Nucleus accumbens (tissue), 56 donors: ENCODE measurements at places on chromosomes 5 and 9.
A peak's percentile ranks its signal among the peaks of the same experiment; 100 is the strongest.

DNA sequence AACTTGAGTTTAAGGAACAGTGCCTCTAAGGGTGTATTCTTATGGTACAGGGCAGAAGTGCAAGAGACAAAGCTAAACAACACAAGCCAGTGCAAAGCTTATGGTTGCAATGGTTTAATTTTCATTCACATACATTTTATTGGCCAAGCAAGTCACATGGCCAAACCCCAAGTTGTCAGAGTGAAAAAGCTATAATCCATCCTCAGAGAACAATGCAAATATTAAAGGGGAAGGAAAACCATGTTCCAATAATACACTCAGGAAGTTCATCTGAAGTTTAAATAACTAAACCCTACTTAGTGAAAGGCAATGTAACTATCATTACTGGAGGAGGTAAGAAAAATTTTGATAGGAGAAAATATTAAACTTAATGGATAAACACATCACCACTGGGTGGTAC, 26.6 kb upstream of the TLR4 start:
- DNase-seq = no peak

DNA sequence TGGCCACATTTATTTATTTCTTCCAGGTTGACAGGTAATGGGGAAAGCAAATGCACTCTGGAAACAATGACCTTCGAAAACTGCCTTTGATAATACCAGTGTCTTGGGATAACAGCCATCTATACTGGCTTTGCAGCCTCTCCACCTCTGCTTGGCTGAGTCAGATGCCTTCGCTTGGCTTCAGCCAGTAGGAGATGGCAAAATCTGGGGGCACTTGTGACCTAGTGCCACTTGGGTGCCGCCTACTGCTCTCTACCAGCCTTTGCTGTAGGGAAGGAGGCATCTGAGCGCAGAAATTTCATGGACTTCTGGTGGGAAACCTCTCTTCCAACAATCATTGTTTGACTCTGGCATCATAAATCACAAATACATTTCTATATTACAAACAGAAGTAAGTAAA, 21.8 kb downstream of the FYB1 start:
- DNase-seq = no peak

- DNase-seq = peak; percentile 90
Observed at GRCh38 chr5:169980418-169981053, at the start of gene INSYN2B. INSYN2B (minus strand) TSS chr5:169980495; CDS start chr5:169883898, 96,597 bp downstream.

DNA sequence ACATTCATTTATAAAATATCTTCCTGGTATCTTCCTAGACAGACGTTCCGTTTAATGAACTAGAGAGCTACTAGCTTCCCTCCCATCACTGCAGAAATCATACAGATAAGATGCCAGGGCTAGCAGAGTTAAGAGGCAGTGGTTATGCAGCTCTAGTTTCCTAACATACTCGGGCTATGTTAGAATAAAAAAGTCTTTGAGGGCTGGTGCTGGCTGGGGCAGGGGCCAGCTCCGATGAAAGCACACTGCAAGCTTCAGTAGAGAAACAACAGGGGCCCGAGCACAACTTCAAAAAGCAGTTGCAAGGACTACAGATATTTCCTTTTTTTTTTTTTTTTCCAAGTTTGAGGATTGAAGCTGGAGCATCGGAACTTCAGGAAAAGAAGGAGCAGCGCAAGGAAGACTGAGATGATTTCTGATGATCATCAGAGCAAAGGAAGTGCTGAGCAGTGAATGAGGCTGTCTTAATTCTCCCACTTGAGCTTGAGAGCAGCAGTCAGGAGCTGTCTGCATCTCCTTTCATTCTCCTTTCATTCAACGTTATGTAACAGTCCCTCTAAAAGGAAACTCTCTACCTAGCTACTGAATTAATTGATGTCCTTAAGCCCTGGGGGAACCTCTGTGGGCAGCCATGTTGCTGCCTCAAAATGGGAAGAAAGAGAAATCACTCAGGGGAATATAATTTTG, 47.6 kb upstream of the ADCY2 start:
- DNase-seq = no peak

DNA sequence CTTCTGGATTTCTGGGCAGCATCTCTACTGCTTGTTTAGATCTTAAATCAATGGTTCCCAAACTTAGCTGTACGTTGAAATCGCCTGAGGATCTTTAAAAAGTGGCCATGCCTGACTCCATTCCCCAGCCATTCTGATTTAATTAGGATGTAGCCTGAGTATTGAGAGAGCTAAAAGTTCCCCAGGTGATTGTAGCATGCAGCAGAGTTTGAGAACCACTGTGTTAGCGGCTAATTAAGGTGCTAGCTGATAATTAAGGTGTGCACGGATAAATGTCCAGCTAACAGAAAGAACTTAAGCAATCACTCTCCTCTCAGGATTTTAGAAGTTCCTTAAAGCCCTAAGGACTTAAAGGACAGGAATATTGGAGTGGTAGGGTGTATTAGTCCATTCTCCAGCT, 89.1 kb downstream of the NMUR2 start:
- DNase-seq = no peak

DNA sequence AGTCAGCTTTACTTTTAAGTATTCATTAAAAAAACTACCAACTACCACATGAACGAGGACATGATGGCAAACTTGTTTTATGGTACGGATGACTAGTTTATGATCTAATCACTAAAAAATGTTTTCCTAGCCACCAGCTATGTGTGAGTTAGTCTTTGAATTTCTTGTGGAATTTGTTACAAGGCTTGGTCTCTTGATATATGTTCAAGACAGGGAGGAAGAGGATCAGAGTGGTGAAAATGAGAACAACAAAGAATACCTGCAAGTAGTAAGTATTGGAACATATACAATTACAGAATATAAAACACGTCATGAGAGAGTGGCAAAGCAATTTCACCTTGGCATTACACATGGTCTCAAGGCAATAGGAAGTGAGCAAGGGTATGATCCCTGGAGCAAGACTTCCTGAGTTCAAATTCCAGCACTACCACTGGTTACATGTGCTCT, 548.6 kb upstream of the TLE4 start:
- DNase-seq = no peak

GRCh38 chr5:125115195-125115525, 368.7 kb upstream of the ZNF608 start:
- no peak for DNase-seq

GRCh38 chr5:172565455-172565854, 75.6 kb upstream of the NEURL1B start:
- no peak for DNase-seq

DNA sequence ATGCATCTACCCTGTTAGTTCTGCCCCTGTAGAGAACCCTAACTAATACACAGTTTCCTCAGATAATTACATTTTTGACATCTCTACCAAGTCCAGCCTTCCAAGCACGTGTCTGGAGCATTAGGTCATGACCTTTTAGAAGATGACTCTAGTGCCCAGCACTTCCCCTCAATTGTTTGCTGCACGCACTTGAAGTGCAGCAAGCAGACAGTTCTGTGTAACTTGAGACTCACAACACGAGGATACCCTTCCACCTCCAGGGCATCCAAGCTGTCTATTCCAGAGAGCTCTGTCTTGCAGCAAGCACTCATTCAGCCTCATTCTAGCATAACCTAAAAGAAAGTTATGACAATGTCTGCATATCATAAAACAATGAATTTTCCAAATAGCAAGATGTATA, 1410.5 kb upstream of the CDH18 start:
- DNase-seq = no peak

DNA sequence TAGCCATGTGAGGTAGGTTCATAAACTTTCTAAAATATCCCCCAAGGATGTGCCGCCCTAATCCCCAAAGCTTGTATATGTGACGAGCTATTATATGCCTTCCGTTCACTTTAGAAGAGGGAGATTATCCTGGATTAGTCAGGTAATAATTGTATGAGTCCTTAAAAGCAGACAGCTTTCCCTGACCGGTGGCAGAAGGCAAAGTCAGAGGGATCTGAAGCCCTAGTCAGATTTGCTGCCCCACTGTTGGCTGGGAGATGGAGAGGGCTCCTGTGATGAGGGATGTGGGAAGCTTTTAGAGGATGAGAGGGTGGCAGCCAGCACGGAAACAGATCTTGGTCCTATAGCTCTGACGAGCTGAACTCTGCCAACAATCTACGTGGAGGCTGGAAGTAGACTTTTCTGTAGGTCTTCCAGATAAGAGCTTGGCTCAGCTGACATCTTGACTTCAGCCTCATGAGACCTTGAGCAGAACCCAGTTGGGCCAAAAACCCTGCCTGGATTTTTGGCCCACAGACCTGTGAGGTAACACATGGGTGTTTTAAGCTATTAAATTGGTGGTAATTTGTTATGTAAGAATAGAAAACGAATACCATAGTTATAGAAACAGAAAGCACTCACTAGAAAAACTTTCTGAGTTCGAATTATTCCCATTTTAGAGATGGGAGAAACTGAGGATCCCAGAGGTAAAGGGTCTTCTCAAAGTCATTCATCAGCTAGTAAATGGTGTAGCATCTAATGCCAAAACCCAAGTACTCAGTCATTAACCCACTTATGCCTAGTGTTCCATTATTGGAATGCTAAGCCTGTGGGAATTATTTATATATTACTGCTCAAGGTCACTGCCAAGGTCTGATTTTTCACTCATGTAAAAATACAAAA, 48.9 kb downstream of the SH3PXD2B start:
- no peak for DNase-seq

GRCh38 chr5:2897276-2897961, 145.9 kb upstream of the IRX2 start:
- no peak for DNase-seq

- no peak for DNase-seq
Observed at GRCh38 chr5:137022043-137022442, 477.1 kb downstream of the SPOCK1 start.

DNA sequence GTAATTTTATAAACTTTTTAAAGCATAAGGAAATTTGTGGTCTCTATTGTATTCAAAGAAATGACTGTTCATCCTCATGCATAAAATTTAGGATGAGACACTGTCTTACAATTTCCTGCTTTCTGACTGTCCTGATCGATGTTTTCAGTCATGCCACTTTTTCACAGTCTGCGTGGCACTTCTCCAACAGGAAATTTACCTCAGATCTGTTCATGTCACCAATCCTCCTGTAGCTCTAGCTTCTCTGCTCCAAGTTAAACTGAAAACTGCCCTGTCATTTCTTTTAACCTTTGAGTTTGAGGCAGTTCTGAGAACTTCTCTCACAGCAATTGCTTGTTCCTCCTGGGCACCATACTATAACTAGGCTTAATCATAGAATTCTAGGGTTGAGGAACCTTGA, 455.1 kb downstream of the EFNA5 start:
- DNase-seq = no peak

DNA sequence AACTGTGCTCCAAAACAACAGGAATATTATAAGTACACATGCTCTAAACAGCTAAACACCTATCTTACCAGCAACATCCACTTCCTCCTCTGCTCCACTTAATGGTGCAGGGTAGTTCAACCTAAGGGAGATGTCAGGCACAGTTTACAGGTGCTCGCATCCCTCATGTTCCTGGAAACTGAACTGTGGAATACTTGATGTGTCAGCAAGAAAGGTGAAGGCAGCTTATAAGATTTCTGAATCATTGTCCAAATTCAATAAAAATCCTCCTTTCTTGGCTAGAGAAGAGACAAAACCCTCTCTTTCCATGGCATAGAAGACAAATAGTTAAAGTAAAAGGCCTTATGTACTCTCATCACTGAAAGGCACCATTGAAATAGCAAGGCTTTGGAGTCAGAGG, 272.2 kb downstream of the FBXL7 start:
- no peak for DNase-seq

GRCh38 chr9:134177624-134178393, 13.4 kb upstream of the RNU6ATAC start:
- DNase-seq = no peak

DNA sequence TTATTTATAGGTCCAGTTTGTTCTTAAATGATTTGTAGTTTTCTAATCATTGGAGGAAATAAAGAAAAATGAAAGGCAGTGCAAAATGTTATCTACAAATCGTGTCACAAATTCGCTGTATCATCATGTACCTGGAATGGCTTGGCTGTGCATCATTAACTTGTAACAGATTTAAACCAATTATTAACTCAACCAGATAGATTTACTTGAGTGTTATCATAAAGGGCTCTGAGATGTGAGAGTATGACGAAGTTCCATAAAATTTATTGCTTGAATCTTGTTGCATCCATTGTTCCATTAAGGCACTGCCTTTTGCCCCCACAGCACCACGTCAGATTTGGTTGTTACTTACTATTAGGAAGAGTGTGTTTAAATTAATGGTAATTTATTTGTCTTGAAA, 23.5 kb downstream of the PCSK5 start:
- no peak for DNase-seq

- no peak for DNase-seq
Observed at GRCh38 chr9:115398996-115399395, 281.0 kb upstream of the TNC start.

DNA sequence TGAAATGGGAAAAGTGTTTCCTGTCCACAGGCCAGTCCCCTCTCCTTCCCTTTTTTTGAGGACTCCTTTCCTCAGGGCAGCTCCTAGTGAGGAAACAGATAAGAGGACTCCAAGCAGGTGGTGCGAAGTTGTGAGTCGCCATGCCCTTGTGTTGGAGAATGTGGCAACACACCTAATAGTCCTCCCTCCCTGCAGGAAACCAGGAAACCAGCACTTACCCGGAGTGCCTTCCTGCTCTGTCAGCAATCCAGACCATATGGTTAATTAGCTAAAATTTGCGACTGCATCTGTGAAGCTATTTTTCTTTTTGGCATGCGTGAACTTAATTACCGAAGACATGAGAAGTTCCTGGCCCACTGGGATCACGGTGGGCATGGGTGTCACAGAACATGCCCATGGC, 69.9 kb downstream of the TRIM32 start:
- DNase-seq = no peak

GRCh38 chr9:5838884-5839571, 6.1 kb upstream of the ERMP1 start:
- no peak for DNase-seq

- DNase-seq = no peak
Observed at GRCh38 chr9:110356639-110357395, 19.2 kb upstream of the TXNDC8 start.

- no peak for DNase-seq
Observed at GRCh38 chr9:126844085-126844484, 16.4 kb upstream of the ZBTB34 start.

- no peak for DNase-seq
Observed at GRCh38 chr5:55232271-55232984, 980 bp downstream of the CCNO start.

- peak; percentile 30 for DNase-seq
Observed at GRCh38 chr9:17135295-17136160, 688 bp downstream of the CNTLN start.

DNA sequence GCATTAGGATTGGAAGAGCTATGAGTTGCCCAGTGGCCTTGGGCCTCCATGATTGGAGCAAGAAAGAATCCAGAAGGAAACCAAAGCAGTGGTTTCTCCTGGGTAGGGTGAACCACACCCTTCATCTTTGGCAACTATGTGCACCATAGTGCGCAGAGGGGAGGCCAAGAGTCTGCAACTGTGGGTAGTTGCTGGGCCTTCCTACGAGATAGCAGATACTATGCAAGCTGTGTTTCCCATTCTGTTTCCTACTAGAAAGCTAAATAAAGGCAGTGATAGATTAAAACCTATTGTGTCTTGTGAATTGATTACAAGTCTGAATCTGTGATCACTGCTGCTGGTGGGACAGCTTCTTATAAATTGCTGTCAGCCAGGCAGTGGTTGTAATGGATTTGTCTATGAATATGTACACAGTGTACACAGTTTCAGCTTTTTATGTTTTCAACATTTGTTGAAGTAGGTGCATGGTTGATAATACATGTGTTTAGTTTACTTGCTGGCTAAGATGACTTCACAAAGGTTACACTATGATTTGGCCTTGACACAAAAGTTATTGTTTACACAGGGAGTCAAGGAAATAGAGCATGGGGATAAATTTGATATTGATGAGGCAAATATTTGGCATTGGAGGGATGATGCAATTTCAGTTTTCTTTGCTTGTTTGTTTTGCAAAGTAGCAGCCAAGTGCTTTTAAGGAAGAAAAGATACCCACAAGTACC, 23.7 kb upstream of the PDE8B start:
- no peak for DNase-seq

- no peak for DNase-seq
Observed at GRCh38 chr5:68240202-68240601, 24.6 kb downstream of the PIK3R1 start.
